ENCODE measurements at places on chromosomes 7 and 10.
A peak's percentile ranks its signal among the peaks of the same experiment; 100 is the strongest.

GRCh38 chr7:48161407-48162125 is 9.7 kb upstream of the ABCA13 start:
- DNase-seq, result no peak

- no peak for DNase-seq
Measured at GRCh38 chr10:106971411-106971831, 193.1 kb downstream of the SORCS1 start.

DNA sequence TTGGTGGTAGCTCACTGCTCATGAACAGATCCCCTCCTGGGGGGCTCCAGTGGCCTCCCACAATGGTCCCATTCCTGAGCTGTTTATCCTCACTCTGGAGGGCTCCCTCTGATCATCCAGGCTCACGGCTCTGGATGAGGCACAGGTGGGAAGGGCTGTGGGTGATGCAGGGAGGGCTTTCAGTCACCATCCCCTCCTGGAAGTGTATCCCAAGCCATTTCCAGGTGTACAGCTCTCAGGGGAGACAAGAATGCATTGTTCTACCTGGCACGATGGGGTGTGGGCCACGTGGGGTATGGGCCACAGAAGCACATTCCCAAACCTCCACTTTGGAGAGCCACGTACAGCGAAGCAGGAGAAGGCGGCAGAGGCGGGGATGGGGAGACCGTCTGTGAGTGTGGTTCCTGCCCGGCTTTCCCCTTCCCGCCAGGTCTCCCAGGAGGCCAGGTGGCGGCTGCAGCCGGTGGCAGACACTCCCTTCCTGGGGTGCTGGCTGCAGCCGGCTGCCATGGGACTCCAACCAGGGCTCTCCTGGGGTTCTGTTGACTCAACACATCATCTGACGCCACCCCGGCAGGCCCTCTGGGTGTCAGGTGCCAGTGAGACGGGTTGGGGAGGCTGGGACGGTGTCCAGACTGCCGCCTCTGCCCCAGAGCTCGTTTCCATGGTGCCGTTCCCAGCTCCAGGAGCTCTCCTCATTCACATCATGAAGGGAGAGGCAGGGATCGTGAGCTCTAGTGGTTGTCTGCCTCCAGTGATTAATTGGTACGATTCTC is 169.7 kb upstream of the RHEB start:
- no peak for DNase-seq

- no peak for DNase-seq
Measured at GRCh38 chr7:88009651-88010050, 75.6 kb downstream of the ADAM22 start.

GRCh38 chr7:4240042-4240441 is 442.1 kb upstream of the FOXK1 start:
- no peak for DNase-seq

- DNase-seq, result no peak
Measured at GRCh38 chr7:139430443-139430842, 53.0 kb downstream of the KLRG2 start.

- no peak for DNase-seq
Measured at GRCh38 chr7:48876087-48876486, 48.3 kb upstream of the CDC14C start.

DNA sequence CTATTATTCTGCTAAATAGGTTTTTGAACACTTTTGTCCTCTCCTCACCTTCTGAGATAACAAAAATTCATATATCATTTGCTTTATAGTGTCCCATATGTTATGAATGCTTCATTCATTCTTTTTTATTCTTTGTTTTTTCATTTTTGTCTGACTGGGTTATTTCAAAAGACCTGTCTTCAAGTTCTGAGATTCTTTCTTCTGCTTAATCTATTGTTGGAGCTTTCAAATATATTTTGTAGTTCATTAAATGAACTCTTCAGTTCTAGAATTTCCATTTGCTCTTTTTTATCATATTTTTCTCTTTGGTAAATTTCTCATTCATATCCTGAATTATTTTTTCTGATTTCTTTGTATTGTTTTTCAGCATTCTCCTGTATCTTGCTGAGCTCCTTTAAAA is 53.1 kb upstream of the SCIN start:
- DNase-seq, result no peak

DNA sequence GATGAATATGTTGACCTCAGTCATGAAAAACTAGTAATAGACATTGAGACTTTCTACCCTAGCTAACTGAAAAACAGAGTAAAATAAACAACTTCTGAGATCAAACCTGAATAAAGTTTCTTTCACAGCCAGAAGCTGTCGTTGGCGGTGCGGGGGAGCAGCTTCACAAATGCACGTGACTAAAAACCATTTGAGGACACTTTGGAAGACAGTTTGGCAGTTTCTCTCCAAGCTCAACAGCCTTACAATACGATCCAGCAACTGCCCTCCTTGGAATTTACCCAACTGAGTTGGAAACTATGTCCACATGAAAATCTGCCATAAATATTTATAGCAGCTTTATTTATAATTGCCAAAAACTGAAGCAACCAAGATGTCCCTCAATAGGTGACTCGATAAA is 63.1 kb downstream of the CYTH3 start:
- no peak for DNase-seq

GRCh38 chr7:151114151-151115090 is 28.1 kb downstream of the AGAP3 start:
- DNase-seq, result no peak

- DNase-seq, result no peak
Measured at GRCh38 chr10:58268454-58268945, 462 bp upstream of the CISD1 start.

- DNase-seq, result peak; percentile 13
Measured at GRCh38 chr10:124006526-124006925, 86.9 kb downstream of the CHST15 start.

GRCh38 chr7:73526896-73527821 is 5.1 kb upstream of the BAZ1B start:
- DNase-seq, result no peak

GRCh38 chr10:75599875-75600648 is 168.6 kb downstream of the LRMDA start:
- no peak for DNase-seq

- DNase-seq, result no peak
Measured at GRCh38 chr7:45071528-45071927, 17.2 kb downstream of the NACAD start.

- no peak for DNase-seq
Measured at GRCh38 chr7:39071116-39071515, 93.4 kb downstream of the POU6F2 start.

DNA sequence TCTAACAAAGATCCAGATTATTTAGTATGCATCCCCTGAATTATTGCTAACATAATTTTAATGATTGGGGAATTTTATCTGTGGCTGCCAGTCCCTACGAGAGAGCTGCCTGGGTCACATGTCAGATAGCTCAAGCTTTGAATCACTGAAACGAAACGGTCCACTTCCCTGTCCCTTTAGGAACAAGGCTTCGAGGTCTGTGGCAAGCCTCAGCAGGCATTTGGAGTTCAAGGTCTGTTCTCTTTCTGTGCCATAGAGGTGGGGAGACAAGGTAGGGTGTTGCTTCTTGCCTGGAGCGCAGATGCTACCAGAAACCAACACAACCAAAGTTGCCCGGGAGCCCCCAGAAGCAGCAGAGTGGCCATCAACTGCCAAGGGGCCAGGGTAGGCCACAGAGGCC is 13.9 kb upstream of the SH2D4B start:
- DNase-seq, result no peak

GRCh38 chr7:44154703-44155102 is 13.6 kb upstream of the MYL7 start:
- DNase-seq, result no peak

- DNase-seq, result peak; percentile 4
Measured at GRCh38 chr7:101549734-101550133, 79.4 kb downstream of the MYL10 start.
